AG10803 (cell line): ENCODE measurements at places on chromosomes 4 and X.

DNA sequence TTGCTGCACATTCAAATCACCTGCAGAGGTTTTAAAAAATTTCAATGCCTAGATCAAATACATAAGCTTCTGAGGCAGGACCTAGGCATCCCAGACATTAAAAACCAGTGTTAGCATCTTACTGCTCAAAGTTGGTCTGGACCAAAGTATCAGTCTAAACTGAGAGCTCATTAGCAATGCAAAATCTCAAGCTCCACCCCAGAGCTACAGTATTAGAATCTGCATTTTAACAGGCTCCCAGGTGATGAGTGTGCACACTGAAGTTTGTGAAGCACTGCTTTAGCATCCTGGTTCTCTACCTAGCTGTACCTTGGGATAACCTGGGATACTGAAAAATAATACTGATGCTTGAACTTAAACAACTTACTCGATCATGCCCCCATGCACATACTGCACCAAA is 96.0 kb downstream of the PRRG1 start:
- DNase-seq: no peak

GRCh38 chr4:75848891-75849290 is 53.4 kb downstream of the PPEF2 start:
- DNase-seq: peak; percentile 57

DNA sequence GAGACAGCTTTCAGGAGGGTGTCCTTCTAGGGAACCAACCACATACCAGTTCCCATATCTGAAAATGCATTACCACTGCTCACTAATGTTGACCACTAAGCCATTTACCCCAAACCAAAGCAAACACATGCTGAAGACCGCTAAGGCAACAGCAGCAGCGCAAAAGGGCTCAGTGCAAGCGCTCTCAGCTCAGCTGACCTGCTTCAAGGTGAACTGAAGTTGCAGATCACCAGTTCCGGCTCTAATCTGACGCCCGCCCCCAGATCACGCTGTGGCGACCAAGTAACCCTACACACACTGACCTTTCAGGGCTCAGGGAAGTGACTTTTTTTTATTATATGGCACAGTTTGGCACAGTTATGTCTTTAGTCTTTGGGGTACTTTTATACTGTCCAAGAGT is 5.8 kb downstream of the MECP2 start:
- no peak for DNase-seq

GRCh38 chr4:134665429-134665828 is 463.8 kb upstream of the PABPC4L start:
- DNase-seq: no peak

DNA sequence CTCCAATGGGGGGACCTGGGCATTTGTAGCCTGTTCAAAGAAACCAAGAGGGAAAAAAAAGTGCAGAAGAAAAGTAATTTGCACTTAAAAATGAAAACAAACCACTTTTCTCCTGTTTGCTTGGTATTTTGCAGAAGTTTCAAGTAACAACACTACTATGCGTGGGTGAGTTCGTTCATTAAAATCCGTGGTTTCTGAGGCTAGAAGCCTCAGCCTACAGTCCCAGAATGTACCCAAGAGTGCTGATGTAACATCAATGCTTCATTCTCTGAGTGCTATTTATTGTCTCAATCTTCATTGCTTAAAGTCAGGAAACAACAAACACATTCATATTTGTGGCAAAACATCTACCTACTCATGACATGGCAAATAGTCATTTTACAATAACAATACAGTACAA is 29.2 kb downstream of the LGI2 start:
- no peak for DNase-seq

- peak; percentile 23 for DNase-seq
Measured at GRCh38 chr4:87502580-87503238, 26.5 kb downstream of the SPARCL1 start.

GRCh38 chr4:83581411-83582288 is 45.7 kb downstream of the GPAT3 start:
- DNase-seq: no peak

DNA sequence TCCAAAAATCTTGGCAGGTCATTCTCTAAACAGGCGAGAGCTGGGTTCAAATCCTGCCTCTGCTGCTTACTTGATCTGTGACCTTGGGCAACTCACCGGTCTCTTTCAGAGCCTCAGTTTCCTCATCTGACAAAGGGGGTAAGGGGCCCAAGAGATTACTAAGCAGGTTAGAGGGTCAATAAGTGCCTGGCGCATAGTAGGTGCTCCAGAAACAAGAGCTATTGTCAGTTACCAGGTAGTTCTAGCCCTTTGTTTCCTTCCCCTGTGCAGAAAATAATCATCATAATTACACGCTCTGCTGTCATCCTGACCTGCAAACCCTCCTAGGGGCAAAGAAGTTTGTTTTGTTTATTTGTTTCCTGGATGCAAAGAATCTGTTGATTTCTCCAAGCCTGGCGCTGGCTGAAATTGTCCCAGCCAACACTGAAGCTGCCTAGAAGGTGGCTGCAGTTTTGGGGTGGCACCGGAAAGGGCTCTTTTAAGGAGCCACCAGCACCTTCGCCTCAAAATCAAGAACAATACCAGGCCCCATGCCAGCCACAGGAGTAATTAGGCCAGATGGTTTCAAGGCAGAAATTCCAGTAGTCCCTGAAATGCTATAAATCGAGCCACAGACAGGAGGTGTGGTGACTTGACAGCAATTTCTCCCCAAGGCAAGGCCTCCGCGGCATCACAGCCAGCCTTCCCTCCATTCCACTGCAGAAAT is 10.2 kb upstream of the KIAA0232 start:
- peak; percentile 72 for DNase-seq

DNA sequence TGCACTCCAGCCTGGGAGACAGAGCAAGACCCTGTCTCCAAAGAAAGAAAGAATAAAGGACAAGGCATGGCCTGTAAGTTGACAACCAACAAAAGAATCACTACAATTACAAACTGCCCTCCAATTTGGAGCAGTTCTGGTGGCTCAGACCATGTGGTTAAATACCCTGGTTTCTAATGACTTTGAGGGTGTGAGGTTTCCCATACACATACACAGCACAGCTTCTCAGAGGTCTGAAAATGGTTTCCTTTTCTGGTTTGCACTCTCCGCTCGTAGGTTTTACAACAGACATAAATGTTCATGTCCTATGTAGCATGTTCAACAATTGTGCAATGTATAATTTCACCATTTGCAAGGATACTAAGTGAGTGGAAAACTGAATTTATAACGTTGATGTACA is 34.2 kb upstream of the MXRA5 start:
- DNase-seq: no peak

- DNase-seq: no peak
Measured at GRCh38 chr4:38017609-38018008, 57.4 kb downstream of the PTTG2 start.

DNA sequence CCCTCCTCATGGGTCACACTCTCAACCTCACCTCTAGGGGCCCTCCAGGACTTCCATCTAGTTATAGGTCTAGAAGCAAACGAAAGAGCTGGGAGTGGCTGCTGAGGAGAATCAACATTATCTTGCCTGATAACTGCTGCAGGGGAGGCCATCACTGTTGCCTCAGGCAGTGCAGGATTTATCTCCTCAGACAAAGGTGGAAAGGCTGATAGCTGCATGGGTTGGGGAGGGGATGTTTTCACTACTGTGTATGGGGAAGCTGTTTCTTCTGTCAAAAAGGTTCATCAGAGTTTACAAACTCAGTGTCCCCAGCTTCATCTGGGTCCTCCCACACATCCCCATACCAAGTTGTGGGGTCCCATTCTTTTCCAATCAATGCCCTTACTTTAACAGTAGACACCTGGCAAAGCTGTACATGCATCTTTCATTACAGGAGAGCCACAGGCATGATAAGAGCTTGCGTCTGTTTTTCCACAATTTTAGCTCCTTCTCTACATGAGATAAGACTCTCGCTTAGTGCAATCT is 17.6 kb upstream of the PRDM8 start:
- DNase-seq: no peak

GRCh38 chr4:149296503-149296902 is 519.1 kb downstream of the IQCM start:
- DNase-seq: no peak

GRCh38 chr4:101807351-101807750 is 16.8 kb downstream of the BANK1 start:
- no peak for DNase-seq

- DNase-seq: no peak
Measured at GRCh38 chr4:121574618-121575017, 122.2 kb downstream of the ANXA5 start.

DNA sequence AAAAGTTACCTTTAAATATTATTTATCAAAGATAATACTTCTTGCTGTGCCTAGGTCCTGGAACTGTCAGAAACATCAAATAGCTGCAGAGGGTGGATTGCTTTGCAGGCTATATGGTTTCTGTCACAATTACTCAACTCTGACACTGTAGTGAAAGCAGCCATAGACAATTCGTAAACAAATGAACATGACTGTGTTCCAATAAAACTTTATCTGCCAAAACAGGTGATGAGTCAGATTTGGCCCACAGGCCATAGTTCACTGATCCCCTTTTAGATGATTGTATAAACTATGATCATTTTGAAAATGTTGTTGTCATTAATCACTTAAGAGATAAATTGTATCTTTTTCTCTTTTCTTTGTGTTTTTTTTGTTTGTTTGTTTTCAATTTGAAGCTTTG is 8.4 kb upstream of the MEPE start:
- DNase-seq: no peak

DNA sequence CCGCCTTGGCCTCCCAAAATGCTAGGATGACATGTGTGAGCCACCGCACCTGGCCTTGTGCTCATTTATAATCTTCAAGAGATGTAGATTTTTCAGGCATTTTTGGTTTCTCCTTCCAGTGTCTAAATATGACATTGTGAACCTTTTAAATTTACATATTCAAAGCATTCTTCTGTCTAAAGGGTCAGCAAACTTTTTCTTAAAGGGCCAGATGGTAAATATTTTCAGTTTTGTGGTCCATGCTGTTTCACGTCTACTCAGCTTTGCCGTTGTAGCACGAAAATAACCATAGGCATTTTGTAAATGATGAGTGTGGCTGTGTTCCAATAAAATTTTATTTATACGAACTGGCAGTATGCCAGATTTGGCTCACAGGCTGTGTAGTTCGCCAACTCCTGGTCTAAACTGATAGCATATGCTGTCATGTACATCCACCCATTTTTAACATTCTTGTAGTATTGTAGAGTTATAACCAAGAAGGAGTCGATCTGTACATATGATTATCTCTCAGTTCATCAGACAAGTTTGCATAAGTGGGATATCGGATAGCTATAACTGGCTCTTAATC is 12.7 kb upstream of the GCNA start:
- no peak for DNase-seq

DNA sequence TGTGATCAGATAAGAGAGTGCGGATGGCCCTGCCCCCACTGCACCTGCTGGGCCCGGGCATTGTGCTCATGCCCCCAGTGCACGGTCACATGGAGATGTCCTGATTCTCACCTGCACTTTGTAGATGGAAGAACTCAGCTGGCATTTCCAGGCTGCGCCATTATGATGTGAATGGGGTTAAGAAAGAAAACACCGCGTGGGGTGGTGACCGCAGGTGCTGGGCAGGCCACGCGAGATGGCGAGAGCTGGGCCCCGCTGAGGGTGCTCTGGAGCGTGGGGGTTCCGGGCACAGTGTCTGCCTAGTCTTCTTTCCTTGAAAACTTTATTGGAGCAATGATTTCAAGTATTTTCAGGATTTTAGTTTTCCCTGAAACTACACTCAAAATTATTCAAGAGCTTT is 17.8 kb upstream of the HGFAC start:
- no peak for DNase-seq

DNA sequence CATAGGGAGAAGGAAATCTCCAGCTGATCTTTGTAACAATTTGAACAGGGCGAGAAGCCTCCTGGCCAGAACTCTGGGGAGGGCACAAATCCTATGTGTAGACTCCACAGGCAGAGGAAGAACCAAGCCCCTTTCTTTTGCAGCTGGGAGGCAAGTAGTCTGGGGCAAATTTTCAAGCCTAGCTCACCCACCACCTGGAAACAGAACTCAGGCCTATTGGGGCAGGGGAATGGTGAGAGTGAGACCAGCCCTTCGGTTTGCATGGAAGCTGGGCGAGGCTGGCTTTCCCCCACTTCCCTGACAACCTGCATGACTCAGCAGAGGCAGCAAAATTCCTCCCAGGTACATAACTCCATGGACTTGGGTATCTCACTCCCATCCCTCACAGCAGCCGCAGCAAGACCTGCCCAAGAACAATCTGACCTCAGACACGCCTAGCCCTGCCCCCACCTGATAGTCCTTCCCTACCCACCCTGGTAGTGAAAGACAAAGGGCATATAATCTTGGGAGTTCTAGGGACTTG is 138.2 kb downstream of the EMCN start:
- no peak for DNase-seq

- DNase-seq: no peak
Measured at GRCh38 chr4:71604785-71605184, 179.1 kb downstream of the GC start.

DNA sequence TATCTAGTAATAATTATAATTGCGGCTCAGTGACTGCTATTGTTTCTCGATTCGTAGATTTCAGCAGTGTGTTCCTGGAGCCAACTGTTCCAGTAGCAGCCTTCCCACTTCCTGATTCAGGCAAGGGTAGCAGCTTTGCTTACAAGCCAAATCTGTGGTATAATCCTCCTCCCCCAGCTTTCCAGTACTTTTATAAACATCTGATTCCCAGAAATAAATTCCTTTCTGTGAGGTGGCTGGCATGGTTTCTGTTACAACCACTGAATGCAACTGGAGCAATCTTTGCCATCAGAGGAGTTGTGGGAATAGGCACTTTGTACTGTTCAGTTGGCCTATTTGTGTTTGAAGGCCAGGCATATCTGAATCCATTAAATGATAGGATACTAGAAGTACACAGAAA is 80.0 kb downstream of the GLRA3 start:
- peak; percentile 6 for DNase-seq

- peak; percentile 97 for DNase-seq
Measured at GRCh38 chr4:187209921-187210613, 486.4 kb upstream of the FAT1 start.

DNA sequence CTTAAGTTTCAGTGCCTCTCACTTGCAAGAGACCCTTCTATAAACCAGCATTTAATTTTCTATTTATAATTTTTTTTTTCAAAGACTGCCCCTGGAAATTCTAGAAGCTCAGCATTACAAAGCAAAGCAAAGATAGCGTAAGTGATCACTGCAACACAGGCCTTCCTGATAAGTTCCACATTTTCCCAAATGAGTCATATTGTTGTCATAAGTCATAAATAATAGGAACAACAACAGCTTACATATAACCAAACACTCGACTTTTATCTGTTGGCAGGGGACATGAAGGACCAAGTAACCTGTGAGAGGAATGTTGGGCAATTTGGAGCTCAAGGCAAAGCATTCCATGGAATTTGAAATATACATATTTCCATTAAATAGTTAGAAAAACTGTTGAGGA is 815.5 kb downstream of the DMD start:
- no peak for DNase-seq

- no peak for DNase-seq
Measured at GRCh38 chr4:5096261-5096660, 45.0 kb downstream of the STK32B start.

GRCh38 chrX:151226941-151227340 is 50.6 kb downstream of the GPR50 start:
- DNase-seq: no peak

- DNase-seq: no peak
Measured at GRCh38 chr4:25694466-25694865, 38.8 kb downstream of the SLC34A2 start.

- no peak for DNase-seq
Measured at GRCh38 chrX:131734621-131735020, 190.7 kb downstream of the OR13H1 start.
